ENCODE measurements at places on chromosomes 1 and 21.

DNA sequence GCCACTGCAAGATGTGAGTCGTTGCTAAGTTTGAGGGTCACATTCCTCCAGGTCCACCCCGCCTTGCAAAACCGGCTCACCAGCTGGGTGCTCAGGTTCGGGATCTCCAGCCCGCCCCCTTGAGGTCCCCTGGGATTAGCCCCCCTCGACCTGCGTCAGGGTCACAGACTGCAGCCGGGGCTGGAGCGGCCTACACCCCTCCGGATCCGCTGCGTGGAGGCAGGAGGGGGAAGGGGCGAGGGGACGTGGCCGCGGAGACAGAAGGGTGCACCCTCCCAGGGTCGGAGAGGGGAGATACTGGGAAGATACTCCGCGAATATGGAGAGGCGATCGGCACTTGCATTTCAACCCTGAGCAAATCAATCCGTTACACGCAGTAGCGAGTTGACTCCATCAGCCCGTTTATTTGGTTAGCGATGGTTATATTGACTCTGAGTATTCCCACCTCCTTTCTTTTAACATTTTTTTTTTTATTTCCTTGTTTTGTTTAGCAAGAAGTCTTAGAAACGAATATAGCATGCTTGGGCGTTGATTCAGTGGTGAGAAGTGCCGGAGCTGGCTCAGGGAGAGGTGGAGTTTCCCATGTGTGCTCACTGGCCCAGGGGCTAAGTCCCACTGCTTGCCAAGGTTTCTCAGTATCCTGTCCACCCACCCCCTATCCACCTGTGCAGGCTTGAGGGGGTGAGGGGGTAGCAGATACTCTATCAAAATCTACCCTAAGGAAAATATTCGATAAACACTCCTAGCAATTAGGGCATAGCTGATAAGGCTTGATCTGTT, 997 bp downstream of the IFNAR2 start:
- DNase-seq, result peak; percentile 24

GRCh38 chr1:94812985-94813384, 7.2 kb upstream of the SLC44A3 start:
- no peak for DNase-seq

DNA sequence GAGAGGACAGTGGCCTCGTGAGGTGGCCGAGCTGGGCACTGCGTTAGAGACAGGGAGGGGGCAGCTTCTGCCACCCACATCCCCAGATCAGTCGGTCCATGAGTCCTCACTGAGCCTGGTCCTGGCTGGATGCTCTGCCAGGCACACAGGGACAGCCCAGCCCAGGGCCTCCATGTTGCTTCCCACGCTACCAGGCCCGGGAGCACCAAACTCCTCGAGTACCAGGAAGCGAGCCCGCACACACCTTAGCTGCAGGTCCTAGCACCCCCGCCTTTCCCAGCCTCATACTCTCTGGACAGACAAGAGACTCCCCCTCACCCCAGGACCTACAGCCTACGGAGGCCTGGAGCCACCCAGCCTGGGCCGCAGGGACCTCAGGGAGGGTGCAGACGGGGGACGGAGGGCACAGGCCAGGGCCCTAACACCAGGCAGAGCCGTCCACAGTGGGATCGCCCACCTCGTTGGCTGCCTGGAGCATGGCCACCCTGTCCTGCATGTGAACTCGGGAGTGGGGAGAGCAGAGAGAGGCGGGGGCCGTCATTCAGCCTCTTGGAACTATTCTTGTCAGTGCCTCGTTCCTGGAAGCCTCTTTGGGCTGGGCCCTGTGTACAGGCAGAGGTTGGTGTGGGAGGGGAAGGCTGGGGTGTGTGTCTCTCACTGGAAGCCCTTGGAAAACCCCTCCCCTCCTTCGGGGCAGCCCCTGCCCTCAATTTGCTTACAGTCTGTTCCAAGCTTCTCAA, 90.9 kb upstream of the RUNX3 start:
- no peak for DNase-seq

- DNase-seq, result peak; percentile 0
These were observed 247.5 kb downstream of the LMX1A start for GRCh38 chr1:165109013-165109412.

- no peak for DNase-seq
These were observed 19.6 kb upstream of the TMEM54 start for GRCh38 chr1:32920833-32921232.

DNA sequence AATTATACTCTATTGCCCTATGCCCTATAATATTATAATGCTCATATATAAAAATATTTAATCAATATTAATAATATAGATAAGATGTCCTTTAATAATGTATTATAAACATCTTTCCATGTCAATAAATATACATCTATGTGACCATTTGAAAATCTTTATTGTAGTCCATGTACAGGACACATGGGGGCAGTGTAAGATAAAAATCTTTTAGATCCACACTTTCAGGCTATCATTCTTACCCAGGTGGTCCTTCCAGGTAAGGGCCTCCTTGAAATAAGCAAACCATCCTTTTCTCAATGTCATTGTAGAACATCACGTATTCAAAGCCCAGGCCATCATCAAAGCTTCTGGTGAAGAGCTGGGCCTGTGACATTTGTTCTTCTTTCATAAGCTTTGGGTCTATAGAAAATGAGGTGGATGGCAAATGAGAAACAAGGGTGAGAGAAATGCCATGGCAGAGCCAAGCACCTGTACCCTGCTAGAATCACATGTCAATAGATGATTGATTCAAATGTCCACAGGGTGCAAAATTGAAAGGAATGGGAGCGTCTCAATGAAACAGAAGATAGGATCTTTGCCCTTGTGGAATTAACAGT, 20.2 kb downstream of the THEM4 start:
- DNase-seq, result no peak

- no peak for DNase-seq
These were observed 20.7 kb upstream of the ATP1A1 start for GRCh38 chr1:116352349-116352813.

GRCh38 chr1:53367503-53368313, 39.8 kb upstream of the LRP8 start:
- no peak for DNase-seq

DNA sequence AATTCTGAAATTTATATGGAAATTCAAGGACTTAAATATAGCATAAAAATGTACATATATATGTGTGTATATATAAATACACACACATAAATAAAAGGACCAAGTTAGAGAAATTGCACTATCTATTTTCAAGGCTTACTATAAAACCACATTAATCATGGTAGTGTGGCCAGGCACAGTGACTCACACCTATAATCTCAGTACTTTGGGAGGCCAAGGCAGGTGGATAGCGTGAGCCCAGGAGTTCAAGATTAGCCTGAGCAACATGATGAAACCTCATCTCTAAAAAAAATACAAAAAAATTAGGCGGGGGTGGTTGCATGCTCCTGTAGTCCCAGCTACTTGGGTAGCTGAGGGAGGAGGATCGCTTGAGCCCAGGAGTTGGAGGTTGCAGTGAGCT, 171.4 kb upstream of the GORAB start:
- DNase-seq, result no peak

DNA sequence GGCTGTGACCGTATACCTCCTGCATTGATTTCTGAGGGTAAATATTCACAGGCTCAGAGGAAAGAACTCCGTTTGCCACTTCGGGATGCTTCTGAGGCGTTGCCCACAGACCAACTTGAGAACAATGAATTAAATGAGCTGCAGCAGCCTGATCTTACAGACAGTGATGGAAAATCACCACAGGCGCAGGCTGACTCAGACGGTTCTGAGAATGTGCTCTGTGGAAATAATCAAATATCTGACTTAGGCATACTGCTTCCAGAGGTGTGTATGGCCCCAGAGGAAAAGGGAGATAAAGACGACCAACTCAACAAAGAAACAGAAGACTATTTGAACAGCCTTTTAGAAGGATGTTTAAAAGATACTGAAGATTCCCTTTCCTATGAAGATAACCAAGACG, 76.7 kb upstream of the SCCPDH start:
- DNase-seq, result no peak

DNA sequence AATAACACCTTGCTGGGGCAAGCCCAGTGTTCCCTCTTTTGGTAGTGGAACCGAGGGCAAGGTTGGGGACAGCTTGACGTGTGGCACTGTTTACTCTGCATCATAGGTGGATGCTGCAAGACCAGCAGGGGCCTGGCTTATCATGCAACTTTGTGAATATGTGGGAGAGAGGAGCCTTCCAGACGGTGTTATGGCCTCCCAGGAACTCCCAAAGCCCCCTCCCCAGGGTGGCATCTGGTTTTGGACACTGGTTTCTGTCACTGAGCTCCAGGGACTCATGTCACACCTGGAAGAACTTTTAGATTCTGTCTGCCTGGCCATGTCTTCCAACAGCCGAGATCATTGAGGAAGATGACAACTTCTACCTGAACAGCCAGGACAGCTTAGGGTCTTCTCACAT, 1.4 kb upstream of the TLR5 start:
- no peak for DNase-seq

DNA sequence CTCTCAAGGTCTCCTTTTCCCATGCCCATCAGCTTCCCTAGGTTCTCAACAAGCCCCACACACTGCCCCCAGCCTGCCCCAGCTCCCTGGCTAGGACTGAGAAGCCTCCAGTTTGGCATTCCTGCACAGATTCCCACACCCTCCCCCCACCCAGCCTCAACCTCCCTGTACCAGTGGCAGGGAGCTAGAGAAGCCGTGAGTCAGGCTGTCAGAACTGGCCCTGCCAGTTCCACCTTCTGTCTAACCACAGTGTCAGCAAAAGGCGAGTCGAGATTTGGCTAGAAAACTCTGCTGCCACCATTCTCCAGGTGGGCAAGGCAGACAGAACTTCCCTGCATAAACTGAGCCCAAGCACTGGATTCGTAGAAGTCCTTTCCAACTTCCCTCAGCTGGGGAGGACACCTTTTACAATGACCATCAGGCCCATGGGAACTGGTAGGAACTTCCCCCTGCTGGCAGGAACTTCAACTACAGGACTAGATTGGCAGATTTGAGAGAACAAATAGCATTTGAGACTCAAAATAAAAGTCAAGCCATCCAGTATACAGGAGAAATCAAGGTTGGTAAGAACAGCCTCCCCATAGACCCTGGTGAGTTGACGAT, 31.0 kb downstream of the TNNT2 start:
- no peak for DNase-seq

GRCh38 chr1:175919001-175919400, 175.6 kb upstream of the TNR start:
- DNase-seq, result no peak

DNA sequence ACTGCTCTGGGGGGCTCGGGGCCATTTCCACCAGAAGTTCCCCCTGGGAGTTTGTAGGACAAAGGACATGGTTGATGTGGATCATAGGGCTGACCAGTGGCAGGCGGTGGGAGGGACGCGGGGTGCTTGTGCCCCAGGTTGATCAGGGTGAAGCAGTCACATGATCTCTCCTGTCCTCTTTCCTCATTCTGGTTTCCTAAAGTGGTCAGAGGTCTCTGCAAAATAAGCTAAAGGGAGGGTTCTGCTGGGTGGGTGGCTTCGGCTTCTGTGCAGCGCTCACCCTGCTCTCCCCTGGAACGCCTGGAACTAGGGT, 9.2 kb downstream of the PDXK start:
- DNase-seq, result no peak

DNA sequence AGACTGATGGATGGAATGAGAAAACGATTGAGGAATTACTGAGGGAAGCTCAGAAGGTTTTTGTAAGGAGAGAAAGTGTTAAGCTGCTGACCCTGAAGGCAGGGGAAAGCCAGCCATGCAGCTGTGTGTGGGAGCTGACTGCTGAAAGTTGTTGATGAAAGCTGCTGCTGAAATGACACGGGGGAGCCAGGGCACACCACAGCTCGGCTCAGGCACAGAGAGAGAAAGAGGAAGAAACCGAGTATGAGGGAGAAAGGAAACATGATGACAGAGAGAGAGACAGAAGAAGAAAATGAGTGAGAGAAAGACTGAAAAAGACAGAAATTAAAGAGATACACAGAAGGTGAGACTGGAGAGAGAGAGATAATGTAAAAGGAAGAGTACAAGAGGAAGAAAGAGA, 115.5 kb downstream of the LRRC53 start:
- no peak for DNase-seq

DNA sequence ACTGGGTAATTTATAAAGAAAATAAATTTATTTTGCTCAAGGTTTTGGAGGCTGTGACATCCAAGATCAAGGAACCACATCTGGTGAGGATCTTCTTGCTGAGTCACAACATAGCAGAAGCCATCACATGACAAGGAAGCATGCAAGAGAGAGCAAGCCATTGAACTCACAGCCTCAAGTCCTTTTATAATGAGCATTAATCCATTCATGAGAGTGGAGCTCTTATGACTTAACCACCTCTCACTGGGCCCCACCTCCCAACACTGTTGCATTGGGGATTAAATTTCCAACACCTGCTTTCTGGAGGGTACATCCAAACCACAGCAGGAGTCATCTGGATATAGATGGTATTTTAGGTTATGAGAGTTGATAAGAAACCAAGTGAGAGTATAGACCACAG, 20.6 kb upstream of the EGLN1 start:
- peak; percentile 38 for DNase-seq

DNA sequence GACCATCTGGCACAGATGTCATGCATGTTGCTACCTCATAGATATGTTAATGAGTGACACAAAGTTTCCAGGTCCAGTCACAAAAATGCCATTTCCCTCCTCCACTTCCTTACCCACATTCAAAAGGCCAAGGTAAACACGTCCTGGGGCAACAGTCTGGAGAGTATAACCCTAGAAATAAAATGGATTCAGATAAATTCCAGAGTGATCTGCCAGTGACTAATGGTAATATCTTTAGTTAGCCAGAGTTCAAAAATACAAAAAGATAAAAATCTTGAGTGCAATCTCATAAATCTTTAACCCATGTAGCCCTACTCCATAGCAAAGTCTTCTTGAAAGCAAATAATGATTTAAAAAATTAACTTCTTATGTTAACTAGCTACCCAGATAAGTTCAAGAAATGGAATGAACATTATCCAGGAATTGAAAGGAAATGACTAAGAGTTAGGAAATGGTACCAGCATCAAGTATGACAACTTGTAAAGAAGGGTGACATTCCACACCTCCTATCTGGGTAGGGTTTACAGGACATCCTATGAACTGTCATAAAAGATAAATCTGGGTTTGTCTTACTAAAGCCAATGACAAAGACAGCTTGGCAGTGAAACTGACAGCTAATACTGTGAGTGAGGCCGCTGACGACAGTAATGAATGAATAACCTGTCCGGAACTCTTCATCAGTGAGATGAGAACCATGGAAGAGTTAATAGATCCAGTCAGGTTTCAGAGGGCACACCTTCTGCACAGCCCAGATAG, 18.1 kb downstream of the RGS2 start:
- no peak for DNase-seq

- DNase-seq, result no peak
These were observed 436.2 kb downstream of the MATN1 start for GRCh38 chr1:30286988-30287839.

DNA sequence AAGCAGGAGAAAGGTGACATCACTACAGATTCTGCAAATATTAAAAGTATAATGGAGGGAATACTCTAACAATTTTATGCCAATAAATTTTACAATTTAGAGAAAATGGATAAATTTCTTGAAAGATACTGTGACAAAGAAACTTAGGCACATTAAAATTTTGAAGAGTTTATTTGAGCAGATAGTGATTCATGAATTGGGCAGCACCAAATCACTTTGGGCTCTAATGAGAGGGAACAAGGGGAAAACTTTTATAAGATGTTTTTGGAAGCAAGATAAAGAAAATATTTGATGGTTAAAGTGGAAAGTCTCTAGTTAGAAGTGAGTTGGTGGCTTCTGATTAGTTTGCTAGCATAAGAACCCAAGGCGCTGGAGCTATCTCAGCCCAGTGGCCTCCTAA, 55.2 kb upstream of the FMN2 start:
- DNase-seq, result no peak

- DNase-seq, result no peak
These were observed 178.3 kb upstream of the PALMD start for GRCh38 chr1:99467645-99468044.

- no peak for DNase-seq
These were observed 6.1 kb downstream of the GPR137B start for GRCh38 chr1:236148470-236148845.

GRCh38 chr21:29299046-29299915, 559 bp downstream of the BACH1 start:
- peak; percentile 38 for DNase-seq

Measured in NCI-H2029 (cell line).